Activated CD4-positive, alpha-beta memory T cell treated with anti-CD3 and anti-CD28 coated beads for 36 hours (primary cell): ENCODE measurements at places on chromosomes 7 and 10. TPM values are rescaled to one million over a fixed set of nuclear protein-coding genes. Genes with fewer than 3 reads are reported as not detected.

DNA sequence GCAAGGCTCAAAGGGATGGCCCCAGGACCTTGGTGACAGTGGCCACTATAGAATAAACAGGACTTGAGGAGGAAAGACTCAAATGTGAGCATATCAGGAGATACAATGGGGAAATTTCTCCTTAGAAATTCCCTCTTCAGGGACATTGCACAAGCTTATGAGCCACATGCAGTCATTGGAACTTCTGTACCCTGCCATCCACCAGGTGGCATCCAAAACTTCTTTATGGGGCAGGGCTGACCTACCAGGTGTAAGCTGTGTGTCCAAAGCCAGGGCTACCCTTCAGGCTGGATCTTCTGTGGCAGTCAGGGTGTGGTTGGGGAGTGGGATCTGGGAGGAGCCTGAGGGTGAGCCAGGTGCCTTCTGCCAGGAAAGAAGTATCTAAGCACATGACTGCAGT, 36.6 kb upstream of the LRRC18 start:
- H3K36me3 ChIP-seq, result no peaks in the 10 kb centered on the region
- H3K4me3 ChIP-seq, result no peak overlapping the region
- H3K27ac ChIP-seq, result no peak overlapping the region

GRCh38 chr10:89301232-89301631, 614 bp upstream of the IFIT2 start:
- H3K27me3 ChIP-seq, result no peaks in the 10 kb centered on the region
- DNase-seq, result no peak
- peak overlapping the region; percentile 68 for H3K27ac ChIP-seq
- H3K36me3 ChIP-seq, result peaks cover 9% of the 10 kb centered on the region
- peak overlapping the region; percentile 79 for H3K4me3 ChIP-seq

DNA sequence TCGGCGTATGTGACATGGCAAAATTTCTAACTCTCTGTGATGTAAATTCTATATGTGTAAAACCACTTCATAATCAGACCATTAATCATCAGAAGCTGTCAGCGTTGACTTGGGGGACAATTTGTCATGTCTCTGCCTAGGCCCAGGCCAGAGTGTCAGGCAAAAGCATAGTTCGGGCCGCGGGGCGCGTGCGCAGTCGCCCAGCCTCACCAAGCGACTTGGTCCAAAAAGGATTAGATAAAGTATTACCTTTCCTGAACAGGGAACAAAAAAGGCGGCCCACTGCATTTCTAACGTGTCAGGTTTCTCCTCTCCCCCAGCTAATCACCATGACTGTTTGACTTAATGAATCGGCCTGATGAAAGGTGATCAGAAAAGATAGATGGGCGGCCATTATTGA, 114.2 kb downstream of the EBF3 start:
- peaks cover 3% of the 10 kb centered on the region for H3K27me3 ChIP-seq
- H3K4me3 ChIP-seq, result no peak overlapping the region
- H3K4me1 ChIP-seq, result no peaks in the 10 kb centered on the region
- DNase-seq, result no peak
- H3K27ac ChIP-seq, result no peak overlapping the region
- H3K36me3 ChIP-seq, result no peaks in the 10 kb centered on the region

DNA sequence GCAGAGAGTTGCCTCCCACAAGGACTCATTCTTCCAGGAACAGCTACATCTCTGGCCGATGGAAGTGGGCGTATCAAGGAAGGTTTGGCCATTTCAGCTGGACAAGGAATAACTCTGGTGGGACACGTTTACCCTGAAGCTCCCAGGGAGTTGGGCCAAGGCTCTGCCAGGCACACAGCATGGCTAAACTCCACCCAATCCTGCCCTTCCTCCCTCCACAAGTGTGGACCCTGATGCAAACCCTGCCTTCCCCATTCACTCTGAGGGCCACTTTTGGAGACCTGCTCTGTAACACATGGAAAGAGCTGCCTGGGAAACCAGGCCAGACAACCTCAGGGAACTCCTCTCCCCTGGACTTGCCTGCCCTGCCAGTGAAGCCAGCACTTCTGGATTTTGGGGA, 407.8 kb upstream of the FOXK1 start:
- H3K4me1 ChIP-seq, result no peaks in the 10 kb centered on the region
- no peaks in the 10 kb centered on the region for H3K27me3 ChIP-seq
- no peak overlapping the region for H3K27ac ChIP-seq
- no peak overlapping the region for H3K4me3 ChIP-seq

DNA sequence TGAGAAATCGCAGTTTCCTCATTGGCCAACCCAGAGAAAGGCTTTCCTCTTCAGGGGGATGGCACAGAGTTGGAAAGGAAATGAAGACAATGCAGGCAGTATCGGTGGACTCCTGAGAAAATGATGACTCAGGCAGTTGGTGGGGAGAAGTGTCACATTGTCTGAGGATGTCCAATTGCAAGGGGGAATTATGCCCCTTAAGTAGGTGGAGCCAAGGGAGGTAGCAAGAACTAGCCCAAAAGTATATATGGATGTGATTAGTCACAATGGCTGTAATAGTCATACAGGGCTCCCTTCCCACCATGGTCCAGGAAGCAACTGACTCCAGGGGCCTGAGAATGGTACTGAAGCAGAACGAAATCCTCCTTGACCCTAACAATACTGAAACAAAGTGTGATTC, 58.3 kb upstream of the EGFR start:
- H3K4me1 ChIP-seq, result no peaks in the 10 kb centered on the region
- peaks cover 6% of the 10 kb centered on the region for H3K27me3 ChIP-seq
- H3K36me3 ChIP-seq, result no peaks in the 10 kb centered on the region
- no peak for DNase-seq

DNA sequence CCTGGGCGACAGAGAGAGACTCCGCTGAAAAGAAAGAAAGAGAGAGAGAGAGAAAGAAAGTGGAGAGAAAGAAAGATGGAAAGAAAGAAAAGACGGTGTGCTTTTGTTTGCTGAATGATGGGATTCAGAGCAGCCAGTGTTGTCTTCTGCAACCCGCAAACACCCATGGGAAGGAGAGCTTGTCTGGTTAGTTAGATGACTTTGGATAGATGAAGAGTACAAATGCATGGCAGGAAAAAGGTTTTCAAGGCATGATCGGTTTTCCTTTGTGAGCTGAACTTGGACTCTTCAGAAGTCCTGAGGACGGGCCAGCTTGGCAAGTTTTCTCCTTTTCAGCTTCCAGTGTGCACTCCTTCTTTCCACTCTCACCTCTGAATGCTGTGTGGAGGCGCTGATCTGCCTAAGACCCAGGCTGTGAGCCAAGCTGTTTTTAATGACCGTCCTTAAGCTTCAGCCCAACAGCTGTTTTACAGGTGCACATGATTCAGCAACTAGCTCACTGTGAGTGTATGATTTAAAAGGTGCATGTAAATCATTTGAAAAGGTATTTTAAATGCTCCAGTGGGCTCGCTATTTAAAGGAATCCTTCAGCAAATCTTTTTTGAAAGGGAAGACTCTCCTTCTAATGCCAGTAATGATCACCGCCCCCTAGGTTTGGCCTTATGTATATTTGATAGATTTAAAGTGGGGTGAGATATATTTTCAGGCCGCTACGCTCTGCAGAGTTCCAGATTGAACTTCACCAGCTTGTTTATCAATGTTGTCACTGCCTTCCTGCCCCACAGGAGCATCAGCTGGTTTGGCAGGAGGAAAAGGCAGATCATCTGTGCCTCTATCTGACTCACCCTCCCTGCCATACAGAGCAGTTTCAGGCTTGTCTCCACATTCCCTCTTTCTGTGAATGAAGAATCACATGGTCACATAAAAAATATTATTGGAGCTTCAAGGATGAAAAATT, 115.0 kb downstream of the PLXDC2 start:
- H3K27ac ChIP-seq, result no peak overlapping the region
- no peak for DNase-seq
- no peaks in the 10 kb centered on the region for H3K27me3 ChIP-seq

DNA sequence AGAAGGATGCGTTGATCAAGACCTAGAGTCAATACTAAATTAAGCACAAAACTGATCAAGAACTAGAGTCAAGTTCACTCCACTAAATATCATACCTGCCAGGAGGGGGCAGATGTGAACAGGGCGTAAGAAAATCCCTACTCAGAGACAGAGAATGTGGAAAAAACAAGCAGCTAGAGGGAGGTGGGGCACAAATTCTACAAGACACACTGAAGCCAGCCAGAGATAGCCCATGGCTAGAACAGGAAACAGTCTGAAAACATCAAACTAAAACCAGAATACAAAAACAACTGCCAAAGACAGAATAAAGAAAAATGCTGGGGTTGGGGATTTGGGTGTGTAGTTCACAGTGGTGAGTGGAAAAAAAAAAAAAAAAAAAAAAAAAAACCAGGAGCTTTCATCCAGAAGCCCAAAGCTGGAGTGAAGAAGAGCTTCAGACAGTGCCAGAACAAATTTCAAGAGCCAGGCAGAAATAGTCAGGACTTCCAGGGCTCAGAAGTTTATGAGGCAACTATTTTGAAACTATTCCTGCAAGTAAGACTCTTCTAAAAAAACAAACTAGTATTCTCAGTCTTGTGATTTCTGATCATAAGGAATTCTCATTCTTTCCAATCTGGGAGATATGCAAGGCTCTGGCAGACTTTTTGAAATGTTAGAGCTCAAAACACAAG, 118.3 kb downstream of the CCDC71L start:
- H3K4me3 ChIP-seq, result no peak overlapping the region
- DNase-seq, result peak; percentile 64
- peak overlapping the region; percentile 11 for H3K27ac ChIP-seq
- peaks cover 22% of the 10 kb centered on the region for H3K4me1 ChIP-seq
- H3K27me3 ChIP-seq, result no peaks in the 10 kb centered on the region

DNA sequence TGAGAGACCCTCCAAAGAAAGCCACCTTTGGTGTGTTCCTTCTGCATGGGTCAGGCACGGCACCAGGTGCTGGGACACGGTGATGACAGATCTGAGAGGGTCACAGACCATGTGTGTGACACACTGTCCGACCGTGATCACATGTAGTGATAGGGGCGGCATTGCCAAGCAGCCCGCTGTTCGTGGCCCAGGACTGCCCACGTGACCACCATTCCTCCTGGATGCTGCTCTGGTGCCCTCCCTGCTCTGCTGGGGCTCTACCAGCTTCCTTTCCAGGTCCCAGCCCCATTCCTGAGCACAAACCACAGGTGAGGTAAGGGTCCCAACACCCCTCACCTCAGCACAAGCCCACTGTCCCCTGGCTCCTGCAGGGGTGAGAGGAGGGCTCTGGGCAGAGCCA, 10.1 kb upstream of the SLC18A3 start:
- H3K4me1 ChIP-seq, result no peaks in the 10 kb centered on the region
- no peak overlapping the region for H3K4me3 ChIP-seq
- no peak overlapping the region for H3K27ac ChIP-seq
- H3K27me3 ChIP-seq, result peaks cover 42% of the 10 kb centered on the region
- no peaks in the 10 kb centered on the region for H3K36me3 ChIP-seq

DNA sequence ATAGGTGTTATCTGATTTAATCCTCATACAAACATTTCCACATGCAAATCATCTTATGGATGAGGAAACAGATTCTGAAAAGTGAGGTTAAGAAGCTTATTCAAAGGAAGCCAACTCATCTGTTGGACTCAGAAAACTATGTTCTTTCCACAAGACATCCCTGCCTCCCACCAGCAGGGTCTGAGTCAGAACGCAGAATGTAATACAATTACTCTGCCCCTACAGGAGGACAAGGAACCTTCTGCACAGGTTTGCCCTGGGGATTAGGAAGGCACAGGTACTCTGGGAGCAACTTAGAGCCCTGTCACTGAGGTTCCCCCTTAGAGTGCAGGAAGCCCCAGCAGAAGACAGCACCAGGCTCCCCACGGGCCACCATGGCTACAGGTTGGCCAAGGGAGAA, 255.7 kb downstream of the TNS3 start:
- H3K27me3 ChIP-seq, result no peaks in the 10 kb centered on the region
- H3K36me3 ChIP-seq, result no peaks in the 10 kb centered on the region
- no peaks in the 10 kb centered on the region for H3K4me1 ChIP-seq
- no peak overlapping the region for H3K4me3 ChIP-seq
- H3K27ac ChIP-seq, result no peak overlapping the region

DNA sequence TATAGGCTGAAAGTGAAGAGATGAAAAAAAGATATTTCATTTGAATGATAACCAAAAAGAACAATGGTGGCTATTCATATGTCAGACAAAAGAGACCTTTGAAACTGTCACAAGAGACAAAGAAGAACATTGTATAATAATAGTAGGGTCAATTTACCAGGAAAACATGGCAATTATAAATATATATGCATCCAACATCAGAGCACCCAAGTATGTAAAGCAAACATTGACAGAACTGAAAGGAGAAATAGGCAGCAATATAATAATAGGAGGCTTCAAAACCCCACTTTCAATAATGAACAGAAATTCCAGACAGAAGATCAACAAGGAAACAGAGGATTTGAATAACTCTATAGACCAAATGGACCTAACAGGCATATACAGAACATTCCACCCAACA, 876.2 kb downstream of the GRID1 start:
- H3K4me1 ChIP-seq, result no peaks in the 10 kb centered on the region
- H3K4me3 ChIP-seq, result no peak overlapping the region
- peaks cover 7% of the 10 kb centered on the region for H3K27me3 ChIP-seq
- H3K36me3 ChIP-seq, result no peaks in the 10 kb centered on the region
- DNase-seq, result no peak

DNA sequence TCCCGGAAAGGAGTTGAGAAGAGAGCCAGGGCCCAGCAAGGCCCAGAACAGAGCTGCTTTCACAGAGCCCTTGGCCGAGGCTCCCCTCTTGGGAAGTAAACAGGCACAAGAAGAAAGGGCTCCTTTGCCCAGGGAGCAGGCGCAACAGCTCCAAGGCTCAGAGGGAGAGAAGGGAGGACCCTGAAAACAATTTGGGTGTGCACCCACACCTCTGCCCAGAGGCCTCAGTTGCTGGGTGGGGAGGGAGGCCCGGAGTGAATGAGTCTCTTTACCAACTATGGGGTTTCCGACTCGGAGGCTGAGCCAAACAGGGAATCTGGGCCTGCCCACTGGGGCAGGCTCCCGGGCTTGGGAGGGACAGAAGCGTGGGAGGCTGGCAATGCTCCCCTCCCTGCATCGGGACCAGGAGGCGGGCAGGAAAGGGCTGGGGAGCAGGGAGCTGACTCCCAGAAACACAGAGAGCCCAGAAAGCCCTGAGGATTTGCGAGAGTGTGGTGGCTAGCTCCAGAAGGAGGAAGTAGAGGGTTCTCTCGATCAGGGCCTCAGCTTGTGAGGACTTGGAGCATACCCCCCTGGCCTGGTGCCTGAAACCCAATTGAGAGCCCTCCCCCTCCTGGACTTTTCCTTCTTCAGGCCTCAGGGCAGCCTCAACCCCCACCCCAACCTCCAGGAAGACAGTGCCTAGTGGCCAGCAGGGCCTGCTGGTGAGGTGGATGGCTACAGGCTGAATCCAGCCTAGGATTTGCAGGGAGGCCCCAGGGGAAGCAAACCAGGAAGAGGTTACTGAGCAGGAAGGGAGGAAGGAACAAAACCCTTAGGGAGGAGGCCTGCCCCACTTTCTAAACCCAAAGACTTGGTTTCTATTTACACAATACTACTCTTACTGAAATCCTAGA, 6.2 kb downstream of the C10orf105 start:
- H3K27me3 ChIP-seq, result no peaks in the 10 kb centered on the region
- H3K4me1 ChIP-seq, result peaks cover 54% of the 10 kb centered on the region
- H3K27ac ChIP-seq, result peak overlapping the region; percentile 91
- peak; percentile 63 for DNase-seq

Gene PRPS1L1
- total RNA-seq, result not detected

Gene PTCD1
- 7.4 TPM for total RNA-seq

Gene C10orf90
- total RNA-seq, result not detected

Gene KLF14
- total RNA-seq, result not detected

Gene SPDYE9
- total RNA-seq, result not detected

Gene COL13A1
- total RNA-seq, result not detected

Gene TES
- 81.8 TPM for total RNA-seq

Gene GIMAP4
- 140 TPM for total RNA-seq
